SK-N-SH (cell line): ENCODE measurements at places on chromosomes 16 and 17.

- no peak for DNase-seq
Observed at GRCh38 chr16:78147911-78148401, 48.5 kb downstream of the WWOX start.

DNA sequence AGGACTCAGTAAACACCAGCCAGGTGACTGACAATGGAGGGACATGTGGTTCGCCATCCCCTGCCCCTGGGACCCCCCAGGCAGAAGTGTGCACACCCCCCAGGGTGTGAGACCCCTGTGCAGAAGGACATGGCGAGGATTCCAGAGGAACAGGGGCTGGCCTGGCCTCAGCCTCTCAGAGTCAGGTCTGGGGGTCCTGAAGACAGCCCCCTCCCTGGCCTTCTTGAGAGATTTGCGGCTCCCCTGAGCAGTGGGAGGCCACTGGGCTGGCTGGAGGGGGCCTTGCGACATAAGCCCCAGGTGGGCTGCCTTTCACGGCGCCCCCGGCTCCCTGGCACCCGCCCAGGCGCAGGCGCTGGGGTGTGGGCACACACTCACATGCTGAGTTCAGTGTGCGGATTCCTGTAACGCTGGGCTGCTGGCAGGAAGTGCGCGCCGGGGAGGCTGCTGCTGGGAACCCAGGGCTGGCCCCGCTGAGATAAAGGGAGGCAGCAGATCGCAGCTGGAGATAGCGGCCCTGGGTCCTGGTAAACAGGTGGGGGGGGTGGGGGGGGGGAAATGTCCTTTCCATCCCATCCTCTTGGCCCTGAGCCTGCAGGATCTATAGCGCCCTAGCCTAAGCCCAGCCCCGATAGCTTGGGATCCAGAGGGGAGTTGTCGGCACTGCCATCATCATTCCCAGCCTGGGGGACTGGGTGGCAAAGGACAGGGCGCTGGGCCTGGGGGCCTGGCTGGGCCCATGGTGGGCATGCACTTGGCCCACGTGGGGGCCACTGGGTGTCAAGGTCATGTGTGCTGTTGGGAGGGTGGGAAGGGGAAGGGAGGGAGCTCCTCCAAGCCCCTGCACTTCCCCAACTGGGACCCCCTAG is 27.1 kb downstream of the TMEM235 start:
- DNase-seq = peak; percentile 96

DNA sequence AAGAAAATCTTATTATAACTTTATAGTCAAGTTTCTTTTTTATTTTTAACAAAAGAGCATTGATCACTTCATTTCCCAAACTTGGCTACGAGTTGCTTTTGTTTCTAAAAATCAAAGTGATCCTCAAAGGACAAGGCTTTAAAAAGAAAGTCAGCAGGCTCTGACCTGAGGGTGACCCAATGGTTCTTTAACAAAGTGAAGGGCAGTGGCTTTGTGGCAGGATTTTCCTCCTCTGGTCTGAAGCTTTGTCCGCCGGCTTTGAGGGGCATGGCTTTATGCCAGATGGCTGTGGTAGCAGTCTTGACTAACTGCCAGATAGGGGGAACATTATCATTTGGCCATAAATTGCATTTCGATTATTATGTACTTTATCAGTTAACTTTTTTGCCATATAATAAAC is 28.5 kb downstream of the IQCK start:
- peak; percentile 14 for DNase-seq

GRCh38 chr17:82434216-82434565 is 15.8 kb upstream of the OGFOD3 start:
- no peak for DNase-seq

DNA sequence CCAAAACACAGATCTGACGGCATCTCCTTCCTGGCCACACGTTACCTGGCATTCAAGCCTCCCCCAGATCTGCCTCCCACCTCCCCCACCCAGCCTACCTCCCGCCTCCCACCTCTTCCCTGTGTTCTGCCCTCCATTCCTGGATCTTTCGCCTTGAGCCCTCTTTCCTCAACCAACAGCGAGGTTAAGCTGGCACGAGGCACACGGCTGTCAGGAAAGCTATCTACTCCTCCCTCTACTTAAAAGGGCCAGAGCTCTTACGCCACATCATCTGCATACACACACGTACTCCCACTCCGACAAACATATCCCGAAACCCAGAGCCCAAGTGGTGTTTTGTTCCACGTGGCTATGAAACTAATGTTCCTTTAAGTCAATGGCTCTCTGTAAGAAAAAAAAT is 18.0 kb downstream of the WDR45B start:
- no peak for DNase-seq

DNA sequence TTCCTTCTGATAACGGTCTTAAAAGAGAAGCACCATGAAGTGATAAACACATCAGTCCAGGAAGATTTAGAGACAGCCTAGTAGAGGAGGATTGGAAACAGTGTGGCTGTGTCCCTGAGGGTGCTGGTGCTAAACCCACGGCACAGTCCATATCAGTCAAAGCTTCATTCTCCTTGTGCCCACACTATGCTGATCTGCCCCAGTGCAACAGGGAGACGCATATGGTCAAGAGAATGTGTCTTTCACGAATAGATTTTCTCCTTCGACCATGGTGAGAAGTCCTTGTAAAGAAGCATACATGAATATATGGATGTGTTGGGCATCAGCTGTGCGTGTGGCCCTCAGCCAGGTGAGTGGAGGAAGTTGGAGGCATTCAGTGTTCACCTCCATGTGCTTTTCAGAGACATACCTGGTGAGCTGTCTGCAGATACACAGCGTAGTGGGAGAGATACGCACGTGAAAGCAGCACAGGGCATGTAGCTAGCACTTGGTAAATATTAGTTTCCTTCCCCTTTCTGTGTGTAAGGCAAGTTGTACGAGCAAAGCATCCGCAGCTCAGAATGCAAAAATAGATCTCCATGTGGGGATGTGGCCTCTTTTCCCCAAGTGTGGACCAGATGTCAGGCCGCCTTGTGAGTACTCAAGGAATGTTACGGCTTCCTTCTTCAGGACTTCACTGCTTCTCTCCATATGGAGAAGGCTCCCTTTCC is 29.4 kb downstream of the HLF start:
- no peak for DNase-seq
